ENCODE measurements at places on chromosomes 1 and 21. TPM values are rescaled to one million over a fixed set of nuclear protein-coding genes. Genes with fewer than 3 reads are reported as not detected.

The PTPN22 gene
- 52.6 TPM for total RNA-seq

DNA sequence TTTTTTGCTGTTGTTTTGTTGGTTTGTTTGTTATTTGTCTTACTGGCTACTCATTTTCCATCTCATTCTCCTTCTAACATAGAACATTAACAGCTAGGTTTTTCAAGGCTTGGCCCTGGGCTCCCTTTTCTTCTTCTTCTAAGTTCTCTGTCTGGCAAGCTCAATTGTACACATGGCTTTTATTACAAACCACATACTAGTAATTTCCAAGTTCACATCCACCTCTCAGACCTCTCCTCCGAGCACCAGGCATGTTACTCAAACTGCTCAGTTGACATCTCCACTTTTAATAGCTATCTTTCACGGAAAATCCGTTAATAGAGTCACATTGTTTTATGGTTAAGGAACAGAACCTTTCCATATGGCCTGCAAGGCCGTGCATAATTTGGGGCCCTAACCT is 736.9 kb upstream of the ADAMTS5 start:
- H3K4me1 ChIP-seq, result no peaks in the 10 kb centered on the region
- peaks cover 2% of the 10 kb centered on the region for H3K27me3 ChIP-seq
- H3K36me3 ChIP-seq, result no peaks in the 10 kb centered on the region
- H3K27ac ChIP-seq, result no peak overlapping the region
- no peak for DNase-seq

GRCh38 chr1:183880531-183881243 is 75.8 kb downstream of the RGL1 start:
- H3K4me1 ChIP-seq, result peaks cover 3% of the 10 kb centered on the region
- H3K27me3 ChIP-seq, result no peaks in the 10 kb centered on the region
- H3K4me3 ChIP-seq, result no peak overlapping the region

DNA sequence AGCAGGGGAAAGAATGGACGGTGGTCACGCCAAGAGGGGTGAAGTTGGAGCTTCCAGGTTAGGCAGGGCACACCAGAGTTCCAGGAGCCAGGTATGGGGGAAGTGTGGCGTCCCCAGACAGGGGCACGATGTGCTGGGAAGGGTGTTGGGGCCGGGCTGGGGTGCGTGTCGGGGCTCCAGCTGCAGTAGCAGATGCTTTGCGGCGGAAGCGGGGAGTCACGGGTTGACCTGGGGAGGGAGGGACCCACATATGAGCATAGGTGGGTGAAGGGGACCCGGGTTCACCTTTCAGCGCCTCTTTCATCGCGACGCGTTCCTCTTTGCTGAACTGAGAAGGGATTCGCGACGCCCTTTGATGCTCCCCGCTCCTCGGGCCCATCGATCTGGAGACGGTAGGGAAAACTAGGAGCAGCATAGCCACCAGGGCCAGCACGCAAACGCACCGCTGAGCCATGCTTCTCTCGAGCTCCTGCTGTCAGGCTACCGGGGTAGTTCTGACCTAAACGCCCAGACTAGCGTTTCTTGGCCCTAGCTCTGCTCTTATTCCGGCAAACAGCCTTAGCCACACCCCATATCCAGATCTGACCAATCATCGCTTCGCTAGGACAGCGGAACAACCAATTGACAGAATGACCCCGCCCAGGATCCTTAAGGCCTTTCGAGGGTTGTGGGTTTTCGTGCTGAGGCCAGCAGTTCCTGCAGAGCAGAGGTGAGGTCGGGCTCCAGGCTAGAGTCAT is at the start of gene PM20D1:
TSS of gene PM20D1 (minus strand) at position 514 of the 737 bp plus-strand sequence. CDS start at position 454, 60 bp downstream.
- H3K4me3 ChIP-seq, result peak within 1 kb of the TSS; percentile 83
- no peaks in the 10 kb centered on the region for H3K36me3 ChIP-seq
- H3K27ac ChIP-seq, result peak within 1 kb of the TSS; percentile 86
- DNase-seq, result peak; percentile 89
- peaks cover 28% of the 10 kb centered on the region for H3K4me1 ChIP-seq

GRCh38 chr1:25782608-25783201 is 17.3 kb upstream of the SELENON start:
- no peak for DNase-seq
- H3K36me3 ChIP-seq, result no peaks in the 10 kb centered on the region
- H3K27me3 ChIP-seq, result no peaks in the 10 kb centered on the region
